ENCODE measurements at places on chromosomes 1 and 21.
A peak's percentile ranks its signal among the peaks of the same experiment; 100 is the strongest.

DNA sequence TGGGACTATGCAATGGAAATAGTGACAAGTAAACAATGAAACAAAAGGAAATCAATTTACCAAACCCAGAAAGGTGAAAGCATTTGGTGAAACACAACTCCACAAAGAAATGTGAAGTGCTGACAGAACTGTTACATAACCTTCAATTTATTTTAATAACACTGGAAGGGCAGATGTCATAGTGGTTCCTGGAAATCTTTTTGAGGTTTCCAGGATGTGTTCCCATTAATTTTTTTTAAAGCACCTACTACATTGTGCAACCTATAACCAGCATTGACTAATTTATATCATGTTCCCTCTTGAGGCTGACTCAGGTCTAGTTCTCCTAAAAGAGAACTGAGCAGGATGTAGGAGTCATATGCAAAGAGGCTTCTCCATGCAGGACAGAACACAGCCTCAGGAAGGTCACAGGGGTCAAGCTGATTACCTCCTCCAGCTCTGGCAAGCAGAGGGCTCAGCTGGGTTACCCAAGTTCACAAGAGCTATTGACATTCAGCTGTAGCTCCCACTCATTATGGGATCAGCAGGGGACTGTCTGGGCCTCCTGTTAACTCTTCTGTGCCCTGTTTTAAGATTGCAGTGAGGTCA lies 157.1 kb upstream of the NRIP1 start:
- peak; percentile 98 for DNase-seq

DNA sequence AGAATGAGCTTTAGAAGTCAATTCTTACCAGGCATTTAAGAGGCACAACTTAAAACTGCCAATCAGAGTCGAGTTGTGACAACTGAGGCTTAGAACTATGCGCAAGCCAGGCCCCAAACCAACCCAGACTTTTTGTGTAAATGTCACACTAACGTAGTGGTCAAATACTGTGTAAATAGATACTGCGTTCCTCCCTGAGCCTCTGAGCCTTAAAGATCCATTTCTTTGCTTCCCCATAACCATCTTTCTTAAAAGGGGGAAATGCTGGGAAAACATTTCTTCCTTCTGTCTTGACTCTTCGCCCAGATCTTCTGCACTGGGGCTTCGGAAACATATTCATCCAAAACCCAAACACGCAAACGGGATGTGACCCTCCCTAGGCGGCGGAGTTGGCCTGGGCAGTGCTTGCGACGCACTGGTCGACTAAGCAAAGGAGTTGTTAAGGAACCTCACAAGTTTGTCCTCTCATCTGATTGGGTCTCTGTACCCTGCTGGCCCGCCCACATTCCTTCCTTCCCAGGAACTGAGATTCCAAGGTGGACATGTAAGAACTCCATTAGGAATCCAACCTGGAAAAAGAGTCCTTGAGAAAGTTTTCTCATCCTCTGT lies 2.6 kb downstream of the ADAMTS5 start:
- no peak for DNase-seq

GRCh38 chr1:85573322-85573721 lies 7.2 kb upstream of the CCN1 start:
- peak; percentile 51 for DNase-seq

- no peak for DNase-seq
These were observed 136.8 kb downstream of the ZC3H11B start for GRCh38 chr1:219476116-219476515.

GRCh38 chr1:7690076-7690475 lies 81.0 kb upstream of the VAMP3 start:
- no peak for DNase-seq

DNA sequence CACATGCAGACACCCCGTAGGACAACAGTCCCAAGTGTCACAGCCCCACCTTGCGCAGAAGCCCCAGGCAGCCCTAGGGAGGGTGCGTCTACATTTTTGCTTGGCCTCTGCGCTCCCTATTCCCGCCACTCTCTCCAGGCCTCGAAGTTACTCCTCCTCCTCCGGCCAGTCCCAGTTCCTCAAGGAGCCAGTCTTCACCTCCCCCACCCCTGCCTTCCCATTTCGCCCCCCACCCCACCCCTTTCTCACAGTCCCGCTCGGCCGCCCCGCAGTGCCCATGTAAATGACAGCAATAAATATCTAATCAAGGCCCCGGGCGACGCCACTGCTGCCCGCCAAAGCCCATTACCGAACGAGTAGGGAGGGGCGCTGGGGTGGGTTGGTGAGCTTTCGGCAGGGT lies 3.2 kb downstream of the DMBX1 start:
- DNase-seq: no peak

DNA sequence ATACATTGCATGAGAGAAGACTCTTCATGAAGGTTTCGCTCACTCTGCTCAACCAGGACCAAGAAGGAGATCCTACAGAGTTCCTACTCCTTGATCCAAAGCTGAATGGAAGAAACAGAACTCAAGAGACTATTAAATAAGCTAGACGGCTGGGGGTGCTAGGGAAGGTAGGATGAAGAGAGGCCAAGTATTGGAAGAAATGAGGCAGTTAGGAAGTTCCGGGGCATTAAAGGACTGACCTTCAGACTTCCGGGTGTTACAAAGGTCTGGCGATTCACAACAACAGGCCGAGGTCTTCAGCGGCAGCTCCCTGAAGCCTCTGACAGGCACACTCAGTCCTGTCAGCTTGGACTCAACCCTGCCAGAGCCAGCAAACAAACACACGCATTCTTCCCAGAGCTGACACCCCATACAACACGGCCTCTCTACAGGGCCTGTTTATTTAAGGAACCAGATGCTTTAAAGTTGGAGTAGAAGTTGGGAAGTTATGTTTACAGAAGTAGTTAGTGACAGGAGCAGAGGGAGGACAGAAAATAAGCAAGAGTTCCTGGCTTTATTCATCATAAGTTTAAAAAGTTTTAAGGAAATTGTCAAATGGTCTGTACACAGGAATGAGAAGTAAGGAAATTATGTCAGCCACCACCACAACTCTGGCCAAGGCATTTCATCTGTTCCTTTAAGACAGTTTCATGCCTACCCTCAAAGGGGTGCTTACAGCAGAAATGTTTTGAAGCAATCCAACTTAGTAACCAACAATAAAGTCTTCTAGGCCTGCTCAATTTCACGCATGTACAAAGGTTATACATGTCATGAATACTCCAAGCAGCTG lies 4.7 kb downstream of the SORT1 start:
- peak; percentile 31 for DNase-seq

DNA sequence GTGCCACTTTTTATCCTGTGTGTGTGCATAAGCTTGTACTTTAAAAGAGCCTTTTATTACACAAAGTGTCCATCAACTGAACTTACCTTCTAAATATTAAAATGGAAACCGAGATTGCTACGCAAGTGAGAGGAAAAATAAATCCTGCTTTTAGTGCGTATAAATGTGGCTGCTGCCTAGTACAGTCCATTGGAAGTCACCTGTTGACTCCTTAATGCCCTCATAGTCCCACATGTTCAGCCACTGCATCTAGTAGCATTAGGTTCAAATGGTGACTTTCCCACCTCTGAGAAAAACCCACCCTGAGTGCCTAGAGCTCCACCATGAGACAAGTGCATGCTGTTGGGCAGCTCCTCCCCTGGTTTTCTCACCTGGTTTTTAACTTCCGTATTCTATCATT lies 53.0 kb downstream of the LHX4 start:
- DNase-seq: no peak

GRCh38 chr1:31216016-31216415 lies 23.7 kb downstream of the NKAIN1 start:
- no peak for DNase-seq

- no peak for DNase-seq
These were observed 3.8 kb downstream of the F13B start for GRCh38 chr1:197063212-197063611.

GRCh38 chr1:111618961-111619634 lies 491 bp upstream of the RAP1A start:
- DNase-seq: no peak

DNA sequence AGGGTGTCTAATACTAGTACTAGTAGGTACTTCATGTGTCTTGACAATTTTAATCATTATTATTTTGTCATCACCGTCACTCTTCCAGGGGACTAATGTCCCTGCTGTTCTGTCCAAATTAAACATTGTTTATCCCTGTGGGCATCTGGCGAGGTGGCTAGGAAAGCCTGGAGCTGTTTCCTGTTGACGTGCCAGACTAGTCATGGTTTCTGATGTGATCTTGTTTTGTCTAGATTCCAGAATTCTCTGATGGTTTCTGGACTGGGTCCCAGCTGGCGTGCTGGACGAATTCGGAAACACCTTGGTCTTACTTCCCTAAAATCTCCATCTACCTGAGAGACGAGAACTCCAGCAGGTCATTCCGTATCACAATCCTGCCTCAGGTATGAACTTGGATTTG lies 66.1 kb upstream of the FAM3B start:
- DNase-seq: peak; percentile 26

- DNase-seq: no peak
These were observed 2.2 kb downstream of the TCEA3 start for GRCh38 chr1:23422241-23422877.

DNA sequence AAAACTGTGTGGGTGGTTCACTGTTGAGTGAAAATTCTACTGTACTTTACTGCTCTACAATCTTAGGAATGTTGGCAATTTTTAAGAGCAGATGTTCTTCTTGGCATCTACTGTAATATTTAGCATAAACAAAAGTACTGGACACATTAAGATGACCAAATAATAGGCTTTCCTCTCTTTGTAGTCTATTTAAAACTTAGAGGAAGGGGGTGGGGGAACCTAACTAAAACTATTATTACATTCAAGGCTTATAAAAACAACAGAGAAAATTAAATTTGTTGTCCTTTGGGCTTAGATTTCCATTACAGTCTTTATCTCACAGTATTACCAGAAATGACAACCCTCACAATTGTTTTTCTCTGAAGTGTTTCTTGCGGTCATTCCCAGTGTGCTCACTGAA lies 181.2 kb downstream of the PLPPR4 start:
- no peak for DNase-seq

GRCh38 chr1:107277022-107277421 lies 136.2 kb downstream of the NTNG1 start:
- peak; percentile 63 for DNase-seq

GRCh38 chr1:3153902-3154795 lies 85.1 kb downstream of the PRDM16 start:
- no peak for DNase-seq

GRCh38 chr1:7680955-7681268 lies 90.2 kb upstream of the VAMP3 start:
- DNase-seq: no peak

GRCh38 chr1:94633051-94633450 lies 91.5 kb upstream of the F3 start:
- no peak for DNase-seq

DNA sequence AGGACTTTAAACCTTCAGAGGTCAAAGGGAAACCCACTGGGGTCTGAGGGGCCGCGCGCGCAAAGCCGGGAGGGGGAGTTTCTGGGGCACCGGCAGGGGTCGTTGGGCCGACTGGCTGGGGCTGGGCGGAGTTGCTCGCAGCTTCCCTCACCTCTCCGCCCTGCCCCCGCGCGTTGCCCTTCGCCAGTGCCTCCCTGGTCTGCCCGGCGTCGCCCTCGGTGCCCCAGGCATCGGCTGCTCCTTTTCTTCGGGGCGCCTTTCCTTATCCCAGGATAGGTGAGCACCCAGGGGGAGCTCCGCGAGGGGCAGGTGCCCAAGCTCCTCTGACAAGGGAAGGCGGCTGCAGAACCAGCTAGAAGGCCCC lies 390 bp upstream of the NGF start:
- DNase-seq: no peak

GRCh38 chr1:98796049-98796448 lies 134.5 kb downstream of the SNX7 start:
- DNase-seq: no peak

DNA sequence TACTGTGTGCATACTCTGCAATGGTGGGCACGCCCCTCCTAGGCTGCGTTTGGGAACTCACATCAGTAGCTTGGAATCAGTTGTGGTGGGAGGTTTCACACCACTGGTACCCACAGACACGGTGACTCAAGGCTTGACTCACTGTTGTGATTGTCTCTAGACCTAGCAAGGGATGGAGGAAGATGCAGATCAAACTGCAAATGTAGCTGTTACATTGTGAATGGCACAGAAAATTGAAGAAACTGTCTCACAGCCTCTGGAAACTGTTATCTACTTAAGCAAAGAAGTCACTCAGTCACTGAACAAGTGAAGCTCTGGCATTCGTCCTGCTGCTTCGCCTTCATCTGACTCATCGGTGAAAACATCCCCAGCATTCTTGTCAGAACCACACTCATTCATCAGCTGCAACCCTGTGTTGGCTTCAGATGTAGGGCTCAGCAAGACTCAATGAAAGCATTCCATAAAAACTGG lies 59.5 kb downstream of the POFUT2 start:
- DNase-seq: peak; percentile 81

DNA sequence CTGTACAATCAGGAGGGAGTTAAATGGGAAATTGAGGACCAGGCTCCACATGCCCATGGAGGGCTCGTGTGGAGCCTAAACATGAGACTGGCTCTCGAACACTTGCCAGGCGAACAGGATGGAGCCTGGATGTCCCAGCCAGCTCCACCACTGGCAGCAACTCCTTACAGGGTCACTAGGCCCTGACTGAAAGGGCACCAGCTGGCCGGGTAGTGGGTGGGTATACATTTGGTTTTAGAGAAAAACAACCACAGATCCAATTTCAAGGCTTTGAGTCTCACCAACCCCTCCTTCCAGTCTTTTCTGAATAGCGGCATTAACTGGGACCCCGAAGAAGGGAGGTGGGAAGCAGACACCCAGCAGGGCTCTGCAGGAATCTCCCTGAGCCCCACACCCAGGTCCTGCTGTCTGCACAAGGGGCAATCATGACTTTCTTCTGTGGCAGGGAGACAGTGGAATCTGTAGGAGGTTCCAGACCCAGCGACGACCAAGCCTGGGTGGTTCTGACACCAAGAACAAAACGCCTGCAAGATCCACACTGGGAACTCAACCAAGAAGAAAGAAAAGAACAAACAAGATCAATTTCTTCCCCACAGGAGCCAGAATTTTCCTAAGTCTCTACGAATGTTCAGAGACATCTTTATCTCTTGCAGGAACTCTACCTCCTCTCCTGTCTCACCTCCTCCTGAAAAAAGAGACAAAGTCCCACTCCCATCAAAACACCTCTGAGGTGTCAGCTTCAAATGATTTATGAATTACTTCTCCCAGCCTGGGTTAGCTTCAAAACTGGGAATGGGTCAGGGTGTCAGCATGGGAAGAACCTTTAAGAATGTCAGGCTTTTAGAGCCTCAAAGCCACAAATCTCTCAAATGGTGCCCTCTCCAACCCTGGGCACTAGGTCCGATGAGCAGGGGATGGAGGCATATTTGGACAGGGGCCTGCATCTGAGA lies 26.5 kb upstream of the SRP9 start:
- no peak for DNase-seq

GRCh38 chr1:205441318-205441633 lies 14.6 kb downstream of the BLACAT1 start:
- DNase-seq: no peak

GRCh38 chr1:215636258-215636965 lies 69.3 kb downstream of the KCTD3 start:
- DNase-seq: peak; percentile 64

- DNase-seq: no peak
These were observed 11.2 kb upstream of the FGGY start for GRCh38 chr1:59285691-59286090.
